ENCODE measurements at places on chromosomes 5 and 9.

GRCh38 chr5:76085243-76085579 lies 2.0 kb downstream of the SV2C start:
- DNase-seq: no peak

- DNase-seq: peak; percentile 37
Observed at GRCh38 chr9:76704593-76705204, 59.5 kb upstream of the PCA3 start.

DNA sequence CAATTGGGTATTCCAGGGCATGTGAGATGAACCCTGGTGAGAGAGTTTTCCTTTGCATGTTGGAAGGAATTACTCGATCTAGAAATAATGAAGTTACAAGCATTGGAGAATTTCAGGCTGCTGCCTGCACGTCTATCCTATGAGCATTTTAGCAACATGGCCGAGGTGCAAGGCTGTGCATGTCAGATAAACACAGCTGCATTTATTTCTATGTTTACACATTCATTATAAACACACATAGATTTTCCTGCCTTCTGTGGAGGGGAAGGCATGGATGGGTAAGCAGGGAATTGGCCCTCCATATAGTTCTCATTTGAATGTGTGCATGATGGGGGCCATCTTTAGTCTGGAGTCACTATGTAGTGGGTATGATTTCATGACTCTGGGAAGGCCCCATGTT lies 42.3 kb downstream of the AOPEP start:
- DNase-seq: no peak

DNA sequence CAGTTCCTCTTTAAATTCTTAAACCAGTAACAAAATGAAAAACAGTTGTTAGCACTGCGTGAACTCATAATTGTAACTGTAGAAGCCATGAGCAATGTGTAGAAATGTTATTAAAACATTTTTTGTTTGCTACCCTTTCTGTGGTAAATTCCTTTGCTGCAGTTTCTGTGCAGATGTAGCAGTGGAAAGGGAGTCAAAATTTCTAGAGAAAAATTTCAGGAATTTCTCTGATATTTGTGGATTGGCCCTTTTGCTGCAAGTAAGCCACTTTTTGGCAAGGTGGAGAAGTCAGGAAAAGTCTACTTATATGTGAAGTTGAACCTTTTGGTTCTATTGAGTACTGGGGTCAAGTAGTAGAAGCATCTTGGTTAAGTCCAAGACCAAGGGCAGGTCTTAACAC lies 10.1 kb downstream of the FBXL7 start:
- DNase-seq: no peak

DNA sequence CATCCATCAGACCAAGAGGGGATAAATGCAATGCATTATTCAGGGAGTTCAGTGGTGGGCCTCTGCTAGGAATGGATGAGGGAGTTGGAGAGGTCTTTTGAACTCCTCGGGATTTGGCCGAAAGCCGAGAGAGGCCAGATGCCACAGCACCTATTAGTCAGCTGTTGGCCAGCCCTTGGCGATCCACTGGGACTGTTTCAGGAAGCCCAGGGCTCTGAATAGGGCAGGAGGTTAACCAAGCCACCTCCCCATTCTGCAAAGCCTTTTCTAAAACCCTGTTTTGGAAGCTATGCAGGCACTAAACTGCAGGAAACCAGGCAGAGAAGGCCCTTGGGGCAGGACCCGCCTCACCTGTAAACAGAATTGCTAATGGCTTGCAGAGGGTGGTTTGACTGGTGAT lies 37.8 kb downstream of the ASTN2 start:
- no peak for DNase-seq

DNA sequence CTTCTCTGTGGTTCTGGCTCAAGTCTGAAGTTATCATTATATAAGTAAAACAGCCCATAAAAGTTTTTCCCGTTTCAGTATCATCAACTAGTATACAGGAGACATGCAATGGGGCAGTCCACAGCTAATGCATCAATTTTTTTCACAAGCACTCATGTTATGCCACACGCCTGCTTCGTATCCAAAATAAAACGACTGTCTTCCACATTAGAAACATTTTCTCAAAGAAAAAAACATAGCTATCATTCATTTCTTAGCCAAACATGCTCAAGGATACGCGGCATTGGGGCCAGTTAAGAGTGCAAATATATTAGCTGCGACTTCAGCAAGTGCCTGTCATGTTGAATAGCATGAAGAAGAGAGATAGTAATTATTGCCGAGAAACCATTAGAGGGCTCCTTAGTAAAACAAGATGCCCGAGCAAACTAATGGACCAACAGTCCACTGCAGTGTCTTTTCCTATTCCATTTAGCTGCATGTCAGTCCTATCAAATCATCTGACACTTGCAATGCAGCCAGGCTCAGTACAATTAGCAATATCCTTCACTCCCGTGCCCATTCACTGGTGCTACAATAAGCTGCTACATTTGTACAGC lies 68.5 kb downstream of the BNC2 start:
- no peak for DNase-seq

DNA sequence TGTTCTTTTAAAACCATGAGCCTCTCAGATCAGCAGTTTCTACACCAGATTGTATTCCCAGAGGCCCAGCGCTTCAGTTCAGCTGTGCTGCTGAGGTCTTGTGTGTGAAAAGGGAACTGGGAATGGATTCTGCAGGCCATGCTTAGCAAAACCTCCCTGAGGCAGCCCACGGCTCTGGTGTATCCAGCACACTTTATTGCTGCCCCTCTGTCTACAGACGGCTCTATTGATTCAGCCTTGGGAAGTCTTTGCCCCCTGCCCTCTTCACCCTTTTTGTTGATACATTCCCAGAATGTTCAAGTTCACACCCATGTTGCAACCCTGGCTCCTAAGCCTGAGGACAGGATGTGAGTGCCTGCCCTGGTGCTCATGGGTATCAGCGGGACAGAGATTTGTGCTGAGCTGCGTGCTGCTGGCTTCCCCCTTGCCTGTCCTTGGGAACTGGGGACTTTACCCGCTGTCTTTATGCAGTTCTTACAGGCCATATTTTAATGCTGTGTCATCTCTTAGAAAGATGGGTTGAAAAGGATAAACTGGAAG lies 37.3 kb downstream of the ARHGAP26 start:
- DNase-seq: peak; percentile 56

DNA sequence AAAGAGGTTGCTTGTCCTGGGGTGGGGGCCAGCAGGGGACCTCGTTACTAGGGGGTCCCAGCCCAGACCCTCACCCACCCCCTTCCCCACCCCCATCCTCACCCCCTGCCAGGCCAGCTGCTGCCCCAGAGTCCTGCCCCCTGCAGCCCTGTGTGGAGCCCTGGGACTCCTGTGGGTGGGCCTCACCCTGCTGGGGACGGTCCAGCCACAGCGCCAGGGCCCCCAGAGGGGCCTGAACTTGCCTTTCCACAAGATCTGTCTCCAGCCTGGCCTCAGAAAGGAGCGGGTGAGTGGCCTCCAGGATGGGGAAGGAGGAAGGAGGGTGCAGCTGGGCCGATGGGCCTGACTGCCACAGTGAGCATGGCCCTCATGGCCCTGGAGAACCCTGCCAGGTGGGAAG lies 7.5 kb upstream of the PTGDS start:
- DNase-seq: no peak

All from germinal center (tissue), 1 donor.